Stimulated activated CD8-positive, alpha-beta memory T cell treated with anti-CD3 and anti-CD28 coated beads, Interleukin-7, amount 100 ng/mL, for 24 hours (primary cell): ENCODE measurements at places on chromosomes 7 and 10.
A peak's percentile ranks its signal among the peaks of the same experiment; 100 is the strongest.

GRCh38 chr7:112197322-112197721 is 8.9 kb downstream of the DOCK4 start:
- no peak for DNase-seq

DNA sequence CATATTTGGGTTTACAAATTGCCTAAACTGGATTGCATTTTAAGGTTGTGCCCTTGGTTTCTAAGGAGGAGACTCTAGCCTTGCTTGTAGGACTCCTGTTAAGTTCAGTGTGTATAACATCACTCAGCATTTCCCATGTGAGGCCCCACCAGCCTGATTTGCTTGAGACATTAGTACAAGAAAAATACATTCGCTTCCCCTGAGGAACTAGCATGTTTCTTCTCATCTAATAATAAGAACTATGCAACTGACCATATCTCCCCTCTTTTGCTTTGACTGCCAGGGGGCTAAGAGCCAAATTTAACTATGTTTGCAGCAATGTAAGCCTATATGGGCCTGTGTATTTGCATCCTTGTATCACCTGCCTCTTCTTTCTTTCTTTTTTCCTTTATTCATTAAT is 737.9 kb downstream of the INHBA start:
- no peak for DNase-seq

DNA sequence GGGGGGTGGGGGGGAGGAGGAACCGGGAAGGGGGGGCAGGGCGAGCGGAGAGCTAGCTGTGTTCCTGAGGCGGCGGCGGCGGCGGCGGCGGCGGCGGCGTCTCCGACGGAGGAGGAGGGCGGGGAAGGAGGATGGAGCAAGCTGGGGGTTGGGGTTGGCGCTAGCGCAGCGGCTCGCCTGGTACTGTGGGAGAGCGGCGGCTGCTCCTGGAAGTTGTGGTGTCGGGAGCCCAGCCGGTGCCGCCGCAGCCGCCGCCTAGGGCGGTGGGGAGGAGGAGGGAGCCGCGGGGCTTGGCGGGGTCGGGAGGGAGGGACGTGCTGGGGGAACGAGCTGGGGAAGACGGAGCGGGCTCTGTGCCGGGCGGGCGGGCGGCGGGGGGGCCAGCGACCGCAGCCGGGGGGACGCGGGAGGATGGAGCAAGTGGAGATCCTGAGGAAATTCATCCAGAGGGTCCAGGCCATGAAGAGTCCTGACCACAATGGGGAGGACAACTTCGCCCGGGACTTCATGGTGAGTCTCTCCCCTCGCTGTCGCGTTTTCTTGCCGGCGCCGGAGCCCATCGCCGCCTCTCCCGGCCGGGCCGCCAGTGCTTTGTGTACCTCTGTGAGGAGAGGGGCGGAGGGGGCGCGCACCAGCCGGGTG is at the start of gene PTPN12:
Gene PTPN12, plus strand, starts transcription at position 160 of the 642 bp plus-strand sequence. Its CDS starts 252 bp downstream, at position 412.
- DNase-seq: peak; percentile 2

GRCh38 chr10:89164920-89165319 is 42.2 kb downstream of the CH25H start:
- no peak for DNase-seq

GRCh38 chr10:92544296-92544695 is 29.6 kb downstream of the IDE start:
- DNase-seq: no peak

DNA sequence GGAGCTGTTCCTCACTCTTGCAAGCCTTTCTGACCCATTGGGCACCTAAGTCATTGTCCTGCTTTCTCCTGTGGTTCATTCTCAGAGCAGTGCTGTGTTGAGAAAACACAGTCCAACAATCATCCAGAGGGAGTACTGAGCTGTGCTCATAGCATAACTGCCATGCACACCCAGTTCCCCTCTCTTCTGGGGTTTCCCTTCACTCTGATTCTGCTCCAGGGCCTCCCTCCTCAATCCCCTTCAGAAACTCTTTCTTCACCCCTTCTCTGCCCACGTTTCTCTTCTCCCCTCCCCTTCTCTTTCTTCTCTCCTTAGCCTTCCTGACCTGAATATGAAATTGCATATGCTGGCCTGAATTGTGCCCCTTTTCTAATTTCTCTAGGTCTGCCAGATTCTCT is 155.8 kb downstream of the AOAH start:
- DNase-seq: no peak

DNA sequence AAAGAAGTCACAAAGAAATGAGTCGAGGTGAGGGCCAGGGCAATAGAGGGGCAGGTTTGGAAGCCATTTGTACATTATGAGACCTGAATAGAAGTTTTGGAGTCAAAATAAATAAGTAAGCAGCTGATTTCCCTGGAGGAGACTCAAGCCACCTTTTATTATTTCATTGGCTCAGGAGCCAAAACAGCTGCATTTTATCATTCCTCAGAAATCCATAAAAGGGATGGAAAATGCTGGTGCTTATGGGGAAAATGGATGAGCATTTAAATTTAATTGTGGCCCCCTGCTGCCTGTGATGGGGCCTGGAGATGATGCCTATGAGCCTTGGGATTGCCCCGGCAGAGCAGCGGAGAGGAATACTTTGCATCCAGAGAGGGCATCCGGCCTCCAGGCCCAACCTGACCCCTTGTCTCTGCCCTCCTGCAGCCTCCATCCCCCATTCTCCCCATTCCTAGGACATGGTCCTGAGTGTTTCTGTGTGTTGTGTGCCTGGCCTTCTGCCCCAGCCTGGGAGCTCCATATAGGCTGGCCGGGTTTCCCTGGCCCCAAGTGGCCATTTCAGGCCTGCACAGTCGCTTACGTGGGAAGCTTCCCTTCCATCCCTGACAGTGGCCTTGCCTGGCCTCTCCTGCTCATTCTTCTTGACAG is 296.8 kb upstream of the ZMIZ1 start:
- DNase-seq: no peak

DNA sequence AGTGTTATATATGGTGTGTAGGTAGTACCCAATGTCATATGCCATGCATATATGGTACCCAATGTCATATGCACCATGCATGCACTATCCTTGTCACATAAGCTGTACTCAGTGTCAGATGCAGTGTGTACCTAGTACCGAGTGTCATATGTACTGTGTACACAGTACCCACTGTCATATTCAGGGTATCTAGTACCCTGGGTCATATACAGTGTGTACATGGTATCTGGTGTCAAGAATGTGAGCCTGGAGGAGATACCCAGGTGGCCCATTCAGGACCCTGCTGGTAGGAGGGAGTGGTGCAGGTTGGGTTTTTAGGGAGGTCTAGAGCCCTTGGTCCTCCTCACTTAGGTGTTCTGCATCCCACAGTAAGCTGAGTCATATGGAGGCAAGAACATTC is 1.8 kb downstream of the ZMYND11 start:
- DNase-seq: no peak

- no peak for DNase-seq
These were observed 28.9 kb downstream of the MAT1A start for GRCh38 chr10:80260295-80261243.

- DNase-seq: no peak
These were observed 74.3 kb downstream of the CFAP46 start for GRCh38 chr10:132867801-132868644.

- DNase-seq: no peak
These were observed 2.8 kb upstream of the SLC29A3 start for GRCh38 chr10:71316056-71316785.

- no peak for DNase-seq
These were observed 46.6 kb downstream of the ATXN7L1 start for GRCh38 chr7:105829681-105830322.

DNA sequence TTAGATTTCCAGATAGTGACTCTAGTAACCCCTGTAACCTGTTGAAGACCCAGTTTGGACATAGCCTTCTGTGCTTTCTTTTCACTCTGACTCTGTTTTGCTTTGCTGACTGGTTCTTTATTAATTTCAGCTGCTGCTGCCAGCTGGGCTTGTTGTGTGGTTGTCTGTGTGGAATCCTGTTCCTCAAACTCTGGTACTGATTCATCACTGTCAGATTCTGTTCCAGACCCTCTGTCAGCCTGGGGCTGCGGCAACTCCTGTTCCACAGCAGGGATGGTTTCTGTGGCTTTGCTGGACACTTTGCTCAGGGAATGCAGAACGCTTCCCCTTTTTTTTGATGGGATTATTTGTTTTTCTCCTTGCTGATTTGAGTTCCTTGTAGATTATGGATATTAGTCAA is 104.9 kb downstream of the SEC23IP start:
- DNase-seq: no peak

DNA sequence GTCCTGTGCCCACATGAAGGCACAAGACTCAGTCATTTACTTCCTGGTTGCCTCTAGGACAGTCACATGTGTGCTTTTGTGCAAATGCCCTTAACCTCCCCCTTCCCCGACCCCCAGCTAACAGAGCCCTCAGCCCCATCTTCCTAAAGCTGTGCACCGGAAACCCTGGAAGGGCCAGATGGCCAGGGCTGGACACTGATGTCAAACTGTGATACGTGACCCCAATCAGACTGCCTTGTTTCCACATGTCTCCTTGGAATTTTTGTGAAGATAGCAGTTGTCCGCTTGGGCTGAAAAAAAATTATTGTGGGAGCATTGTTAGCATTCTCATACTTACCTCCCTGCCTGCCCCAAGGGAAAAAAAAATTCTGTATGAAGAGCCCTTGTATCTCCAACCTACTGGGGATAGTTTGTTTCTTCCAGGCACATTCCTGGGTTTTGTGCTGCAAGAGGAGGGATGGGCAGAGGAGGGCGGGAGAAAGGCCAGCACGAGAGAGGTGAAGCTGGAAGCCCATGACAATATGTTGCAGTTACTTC is 17.0 kb upstream of the ADAM12 start:
- DNase-seq: no peak
